Activated CD8-positive, alpha-beta memory T cell treated with anti-CD3 and anti-CD28 coated beads, Interleukin-2, amount 10 ng/mL, durations not matched to agents 7 days and 5 days (primary cell): ENCODE measurements at places on chromosomes 13 and 19. TPM values are rescaled to one million over a fixed set of nuclear protein-coding genes. Genes with fewer than 3 reads are reported as not detected.

DNA sequence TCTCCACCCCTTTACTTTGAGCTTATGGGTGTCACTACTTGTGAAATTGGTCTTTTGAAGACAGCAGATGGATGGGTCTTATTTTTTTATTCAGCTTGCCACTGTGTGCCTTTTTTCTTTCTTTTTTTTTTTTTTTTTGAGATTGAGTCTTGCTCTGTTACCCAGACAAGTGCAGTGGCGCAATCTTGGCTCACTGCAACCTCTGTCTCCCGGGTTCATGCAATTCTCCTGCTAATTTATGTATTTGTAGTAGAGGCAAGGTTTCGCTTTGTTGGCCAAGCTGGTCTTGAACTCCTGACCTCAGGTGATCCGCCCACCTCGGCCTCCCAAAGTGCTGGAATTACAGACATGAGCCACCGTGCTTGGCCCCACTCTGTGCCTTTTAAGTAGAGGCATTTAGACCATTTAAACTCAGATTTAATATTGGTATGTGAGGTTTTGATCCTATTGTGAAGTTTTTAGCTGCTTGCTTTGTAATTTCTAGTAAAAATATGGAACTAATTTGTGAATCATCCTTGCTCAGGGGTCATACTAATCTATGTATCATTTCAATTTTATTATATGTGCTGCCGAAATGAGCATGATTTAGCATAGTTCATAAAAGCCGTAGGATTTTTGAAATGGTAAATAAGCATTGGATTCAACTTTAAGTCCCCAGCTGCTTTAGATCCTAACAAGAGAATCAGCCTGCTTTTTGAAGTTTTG lies 584.5 kb downstream of the SLITRK1 start:
- no peaks in the 10 kb centered on the region for H3K36me3 ChIP-seq
- no peak overlapping the region for H3K27ac ChIP-seq
- H3K4me1 ChIP-seq, result no peaks in the 10 kb centered on the region
- H3K4me3 ChIP-seq, result no peak overlapping the region

GRCh38 chr13:41643507-41643906 lies 186.2 kb downstream of the RGCC start:
- peaks cover 8% of the 10 kb centered on the region for H3K4me1 ChIP-seq
- H3K27ac ChIP-seq, result no peak overlapping the region
- no peaks in the 10 kb centered on the region for H3K36me3 ChIP-seq
- no peak overlapping the region for H3K4me3 ChIP-seq

GRCh38 chr13:100208626-100209025 lies 119.7 kb downstream of the PCCA start:
- H3K27me3 ChIP-seq, result no peaks in the 10 kb centered on the region
- H3K27ac ChIP-seq, result no peak overlapping the region
- no peak for DNase-seq
- H3K4me3 ChIP-seq, result no peak overlapping the region
- peaks cover 19% of the 10 kb centered on the region for H3K36me3 ChIP-seq

- H3K36me3 ChIP-seq, result peaks cover under 1% of the 10 kb centered on the region
- no peak overlapping the region for H3K27ac ChIP-seq
- peaks cover 7% of the 10 kb centered on the region for H3K4me1 ChIP-seq
- no peaks in the 10 kb centered on the region for H3K27me3 ChIP-seq
- no peak for DNase-seq
Measured at GRCh38 chr13:77034881-77035280, 7.9 kb upstream of the FBXL3 start.

GRCh38 chr13:105971312-105971711 lies 564.1 kb downstream of the EFNB2 start:
- no peak overlapping the region for H3K27ac ChIP-seq
- no peaks in the 10 kb centered on the region for H3K4me1 ChIP-seq
- H3K36me3 ChIP-seq, result no peaks in the 10 kb centered on the region
- no peak for DNase-seq
- H3K27me3 ChIP-seq, result no peaks in the 10 kb centered on the region
- no peak overlapping the region for H3K4me3 ChIP-seq

DNA sequence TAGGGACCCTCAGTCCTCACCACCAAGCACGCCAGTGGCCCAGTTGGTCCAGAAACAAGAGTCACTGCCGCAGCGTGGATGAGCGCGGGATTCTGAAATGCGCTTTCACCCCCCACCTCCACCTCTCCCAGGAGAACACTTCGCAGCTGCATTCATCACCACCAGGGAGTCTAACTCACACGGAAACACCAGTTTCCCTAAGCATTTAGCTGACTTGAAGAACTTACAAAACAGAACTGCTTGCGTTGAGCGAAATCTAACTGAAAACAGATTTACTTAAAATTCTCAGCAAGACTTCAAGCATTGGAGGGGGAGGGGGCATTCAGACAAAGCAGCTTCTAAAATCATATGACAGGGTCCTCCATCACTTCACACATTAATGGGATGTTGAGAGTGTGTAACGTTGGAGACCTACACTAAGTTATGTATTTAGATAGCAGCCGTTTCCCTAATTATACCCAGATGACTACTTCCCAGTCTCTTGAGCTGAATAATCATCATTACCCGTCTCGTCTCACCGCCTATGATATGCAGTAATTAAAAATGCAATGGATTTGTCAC lies 258.2 kb upstream of the IRS2 start:
- peaks cover 5% of the 10 kb centered on the region for H3K27me3 ChIP-seq
- H3K27ac ChIP-seq, result no peak overlapping the region
- H3K4me1 ChIP-seq, result no peaks in the 10 kb centered on the region
- DNase-seq, result no peak
- no peak overlapping the region for H3K4me3 ChIP-seq

DNA sequence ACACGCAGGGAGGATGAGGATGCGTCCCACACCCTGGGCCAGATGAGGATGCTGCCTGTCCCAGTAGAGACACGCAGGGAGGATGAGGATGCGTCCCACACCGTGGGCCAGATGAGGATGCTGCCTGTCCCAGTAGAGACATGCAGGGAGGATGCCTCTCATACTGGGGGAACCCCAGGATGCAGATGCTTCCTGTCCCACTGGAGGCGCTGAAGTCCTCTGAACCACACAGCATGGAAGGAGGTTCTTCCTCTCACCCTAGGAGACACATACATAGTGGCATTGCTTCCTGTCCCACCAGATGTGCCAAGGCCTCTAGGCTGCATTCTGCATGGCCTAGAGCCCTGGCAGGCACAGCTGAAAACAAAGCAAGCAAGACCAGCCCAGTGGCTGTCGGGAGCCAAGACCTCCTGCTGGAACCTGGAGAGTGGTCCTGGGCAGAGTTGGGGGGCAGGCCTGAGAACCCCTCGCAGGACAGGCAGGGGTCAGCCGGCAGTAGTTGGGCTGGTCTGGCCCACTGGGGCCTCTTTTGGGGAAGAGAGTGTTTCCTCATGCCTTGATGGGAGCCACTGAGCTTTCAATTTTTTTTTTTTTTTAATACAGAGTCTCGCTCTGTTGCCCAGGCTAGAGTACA lies 4.3 kb downstream of the HPN start:
- H3K36me3 ChIP-seq, result no peaks in the 10 kb centered on the region
- no peak overlapping the region for H3K27ac ChIP-seq
- no peak overlapping the region for H3K4me3 ChIP-seq
- peaks cover 3% of the 10 kb centered on the region for H3K27me3 ChIP-seq

- no peak overlapping the region for H3K4me3 ChIP-seq
- H3K27ac ChIP-seq, result peak overlapping the region; percentile 79
- peaks cover 30% of the 10 kb centered on the region for H3K36me3 ChIP-seq
- H3K4me1 ChIP-seq, result peaks cover 79% of the 10 kb centered on the region
Measured at GRCh38 chr19:46958532-46958931, 61.1 kb upstream of the NPAS1 start.

DNA sequence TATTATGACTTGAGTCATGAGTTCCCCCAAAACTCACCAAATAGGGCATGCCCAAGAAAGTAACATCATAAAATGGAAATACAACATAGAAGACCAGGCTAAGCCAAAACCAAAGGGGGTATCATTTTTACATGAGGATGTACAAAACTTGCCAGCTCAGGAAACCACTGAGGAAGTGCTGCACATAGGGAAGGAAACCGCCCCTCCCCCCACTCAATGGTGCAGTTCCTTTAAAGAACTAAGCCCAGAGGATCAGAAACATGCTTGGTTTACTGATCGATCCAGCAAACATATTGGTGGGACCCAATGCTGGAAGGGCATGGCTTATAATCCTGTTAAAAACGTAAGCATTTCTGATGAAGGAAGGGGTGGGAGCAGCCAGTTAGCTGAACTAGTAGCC lies 4.2 kb upstream of the ZNF486 start:
- H3K27me3 ChIP-seq, result no peaks in the 10 kb centered on the region
- peak overlapping the region; percentile 3 for H3K27ac ChIP-seq
- H3K36me3 ChIP-seq, result peaks cover 40% of the 10 kb centered on the region
- H3K4me3 ChIP-seq, result no peak overlapping the region

- H3K4me1 ChIP-seq, result no peaks in the 10 kb centered on the region
- DNase-seq, result no peak
- H3K36me3 ChIP-seq, result no peaks in the 10 kb centered on the region
- no peak overlapping the region for H3K27ac ChIP-seq
- no peaks in the 10 kb centered on the region for H3K27me3 ChIP-seq
- no peak overlapping the region for H3K4me3 ChIP-seq
Measured at GRCh38 chr19:34165295-34165738, 7.0 kb upstream of the LSM14A start.

DNA sequence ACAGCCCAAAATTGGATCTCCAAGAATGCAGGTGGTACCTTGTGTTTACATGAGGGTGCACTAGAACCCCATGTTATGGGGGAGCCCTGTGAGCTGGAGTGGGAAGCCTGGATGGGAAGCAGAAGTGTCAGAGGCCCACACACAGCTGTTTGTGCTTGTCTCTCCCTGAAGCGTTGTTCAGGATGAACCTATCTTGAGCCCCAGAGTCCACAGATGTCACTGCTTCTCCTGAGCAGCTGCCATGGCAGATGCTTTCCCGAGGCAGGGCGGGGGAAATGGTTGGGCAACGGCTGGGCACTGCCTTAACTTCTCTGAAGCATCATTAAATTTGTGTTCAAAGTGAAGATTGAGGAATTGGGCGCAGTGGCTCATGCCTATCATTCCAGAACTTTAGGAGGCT lies 17.1 kb upstream of the CHST8 start:
- H3K27ac ChIP-seq, result no peak overlapping the region
- DNase-seq, result no peak
- peaks cover 5% of the 10 kb centered on the region for H3K27me3 ChIP-seq
- no peak overlapping the region for H3K4me3 ChIP-seq
- H3K4me1 ChIP-seq, result no peaks in the 10 kb centered on the region
- H3K36me3 ChIP-seq, result no peaks in the 10 kb centered on the region

DNA sequence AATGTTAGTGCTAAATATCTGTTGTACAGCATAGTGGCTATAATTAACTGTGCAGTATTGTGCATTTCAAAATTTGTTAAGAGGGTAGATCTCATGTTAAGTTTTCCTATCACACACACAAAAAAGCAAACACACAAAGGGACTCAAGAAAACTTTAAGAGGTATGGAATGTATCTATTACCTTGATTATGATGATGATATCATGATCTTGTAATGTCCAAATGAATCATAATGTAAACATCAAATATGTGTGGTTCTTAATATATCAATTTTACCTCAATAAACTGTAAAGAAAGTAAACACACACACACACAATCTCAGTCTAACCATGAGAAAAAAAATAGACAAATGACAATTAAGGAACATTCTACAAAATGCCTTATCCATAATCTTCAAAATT lies 934.6 kb downstream of the SLITRK1 start:
- no peak overlapping the region for H3K4me3 ChIP-seq
- H3K27ac ChIP-seq, result no peak overlapping the region
- H3K27me3 ChIP-seq, result no peaks in the 10 kb centered on the region
- DNase-seq, result no peak
- H3K36me3 ChIP-seq, result no peaks in the 10 kb centered on the region
- H3K4me1 ChIP-seq, result no peaks in the 10 kb centered on the region

DNA sequence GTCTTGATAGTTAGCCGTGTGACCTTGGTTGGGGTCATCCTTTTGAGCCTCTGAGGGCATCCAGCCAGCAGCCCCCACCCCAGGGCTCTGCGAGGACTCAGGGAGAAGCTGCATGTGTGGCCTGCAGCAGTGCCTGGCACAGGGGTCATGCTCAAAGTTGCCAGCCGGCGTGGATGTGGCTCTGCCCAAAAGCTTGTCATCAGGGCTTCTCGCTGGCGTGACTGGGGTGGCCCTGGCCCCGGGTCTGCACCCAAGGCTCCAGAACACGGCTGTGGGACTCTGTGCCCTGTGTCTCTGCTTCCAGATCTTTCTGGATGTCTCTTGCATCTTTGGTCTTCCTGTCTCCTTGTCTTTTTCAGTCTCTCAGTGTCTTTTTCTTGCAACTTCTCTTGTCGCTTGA lies 90.9 kb downstream of the RYR1 start:
- no peak for DNase-seq
- H3K4me3 ChIP-seq, result no peak overlapping the region
- peaks cover 6% of the 10 kb centered on the region for H3K27me3 ChIP-seq
- H3K27ac ChIP-seq, result no peak overlapping the region
- H3K36me3 ChIP-seq, result no peaks in the 10 kb centered on the region

DNA sequence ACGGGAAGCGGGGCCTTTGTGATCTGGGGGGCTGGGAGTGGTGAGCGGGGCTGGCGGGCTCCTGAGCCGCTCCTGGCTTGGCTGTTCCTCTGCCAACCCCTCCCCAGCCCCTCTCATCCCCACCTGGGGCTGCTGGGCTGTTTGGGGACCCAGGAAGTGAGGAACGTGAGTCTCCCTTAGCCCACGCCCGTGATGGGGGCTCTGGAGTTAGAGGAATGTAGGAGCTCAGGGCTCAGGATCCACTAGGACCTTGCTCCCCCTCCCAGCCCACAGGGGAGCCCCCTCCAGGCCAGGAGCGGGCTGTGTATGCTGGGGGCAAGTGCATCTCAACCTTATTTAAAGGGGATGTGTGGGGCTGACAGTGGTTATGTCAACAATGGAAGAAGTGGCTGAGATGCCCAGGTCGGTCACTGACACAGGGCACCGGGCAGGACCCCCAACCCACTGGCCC lies 134.1 kb downstream of the URI1 start:
- H3K4me3 ChIP-seq, result no peak overlapping the region
- no peak for DNase-seq

- H3K36me3 ChIP-seq, result peaks cover 3% of the 10 kb centered on the region
- H3K27ac ChIP-seq, result no peak overlapping the region
Measured at GRCh38 chr19:10226376-10227025, 4.6 kb downstream of the S1PR2 start.

DNA sequence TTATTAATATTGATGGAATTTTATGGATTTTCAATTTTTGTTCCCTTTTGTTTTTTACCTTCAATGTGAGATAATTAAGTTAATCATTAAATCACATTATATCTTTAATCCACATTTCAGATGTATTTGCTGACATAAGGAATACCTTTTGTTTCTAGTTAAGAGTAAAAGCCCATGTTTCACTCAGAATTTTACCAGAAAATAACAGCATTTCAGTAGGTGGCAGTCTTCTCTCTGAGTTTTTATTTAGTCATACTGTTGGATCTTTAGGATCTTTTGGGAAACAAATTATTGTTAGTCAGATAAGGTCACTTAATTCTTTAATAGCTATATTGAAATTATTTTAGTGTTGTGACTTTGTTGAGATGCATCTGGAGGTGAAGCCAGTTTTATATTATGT lies 67.9 kb downstream of the NDFIP2 start:
- H3K27me3 ChIP-seq, result no peaks in the 10 kb centered on the region
- H3K4me3 ChIP-seq, result no peak overlapping the region
- H3K27ac ChIP-seq, result no peak overlapping the region
- peaks cover 5% of the 10 kb centered on the region for H3K4me1 ChIP-seq
- no peak for DNase-seq

Gene SLC46A3
- 6.3 TPM for total RNA-seq

Gene ZNF296
- total RNA-seq, result 5.3 TPM

Gene XPO4
- total RNA-seq, result 19.7 TPM

Gene CNN1
- total RNA-seq, result not detected

Gene LHB
- total RNA-seq, result not detected

Gene CCDC159
- total RNA-seq, result 13.0 TPM

Gene WDR62
- total RNA-seq, result 46.0 TPM

Gene SYNE4
- total RNA-seq, result 3.2 TPM

Gene TBXA2R
- 0.26 TPM for total RNA-seq
